ENCODE measurements at places on chromosomes 11 and 22. TPM values are rescaled to one million over a fixed set of nuclear protein-coding genes. Genes with fewer than 3 reads are reported as not detected.
A peak's percentile ranks its signal among the peaks of the same experiment; 100 is the strongest.

DNA sequence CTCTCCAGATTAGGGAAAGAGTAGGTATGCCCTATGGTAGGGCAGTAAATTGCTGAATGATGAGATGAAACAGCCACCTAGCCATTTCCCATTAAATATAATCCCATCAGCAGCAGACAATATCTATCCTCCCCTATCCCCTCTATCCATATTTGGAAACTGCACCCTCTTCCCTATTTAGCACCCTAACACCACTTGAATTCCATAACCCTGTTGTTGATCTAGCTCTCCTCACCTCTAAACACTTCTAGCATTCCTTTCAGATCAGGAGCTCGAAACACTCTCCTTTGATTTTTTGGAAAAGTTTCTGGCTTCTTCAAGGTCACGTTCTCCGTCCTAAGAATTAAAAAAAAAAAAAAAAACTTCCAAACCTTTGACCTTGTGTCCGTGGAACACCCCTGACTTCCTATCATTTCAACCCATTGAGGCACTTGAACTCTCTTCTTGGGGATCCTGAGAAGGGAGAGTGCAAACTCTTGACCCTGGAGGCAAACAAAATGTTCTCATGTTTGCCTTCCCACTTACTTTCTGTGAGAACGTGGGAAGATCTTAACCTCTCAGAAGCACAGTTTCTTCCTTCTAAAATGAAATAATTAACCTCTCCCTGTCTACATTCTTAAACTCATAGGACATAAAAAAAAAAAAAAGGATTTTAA is 19.0 kb downstream of the TRIM5 start:
- DNase-seq = no peak

DNA sequence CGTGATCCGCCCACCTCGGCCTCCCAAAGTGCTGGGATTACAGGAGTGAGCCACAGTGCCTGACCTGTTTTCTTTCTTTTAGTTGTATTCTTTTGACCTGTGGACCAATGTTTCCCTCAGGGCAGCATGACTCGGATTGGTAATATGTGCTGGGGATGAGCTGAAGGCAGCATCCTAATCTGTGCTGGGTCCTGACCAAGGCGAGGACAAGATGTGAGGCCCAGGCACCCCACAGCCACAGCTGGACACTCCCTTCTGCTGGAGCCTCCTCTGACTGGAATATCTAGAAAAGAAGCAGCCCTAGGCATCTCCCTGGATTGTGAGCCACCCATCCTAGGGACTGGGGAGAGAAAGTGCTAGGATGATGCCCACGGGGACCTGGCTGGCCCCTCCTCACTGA is 105.4 kb downstream of the PDE2A start:
- no peak for DNase-seq

DNA sequence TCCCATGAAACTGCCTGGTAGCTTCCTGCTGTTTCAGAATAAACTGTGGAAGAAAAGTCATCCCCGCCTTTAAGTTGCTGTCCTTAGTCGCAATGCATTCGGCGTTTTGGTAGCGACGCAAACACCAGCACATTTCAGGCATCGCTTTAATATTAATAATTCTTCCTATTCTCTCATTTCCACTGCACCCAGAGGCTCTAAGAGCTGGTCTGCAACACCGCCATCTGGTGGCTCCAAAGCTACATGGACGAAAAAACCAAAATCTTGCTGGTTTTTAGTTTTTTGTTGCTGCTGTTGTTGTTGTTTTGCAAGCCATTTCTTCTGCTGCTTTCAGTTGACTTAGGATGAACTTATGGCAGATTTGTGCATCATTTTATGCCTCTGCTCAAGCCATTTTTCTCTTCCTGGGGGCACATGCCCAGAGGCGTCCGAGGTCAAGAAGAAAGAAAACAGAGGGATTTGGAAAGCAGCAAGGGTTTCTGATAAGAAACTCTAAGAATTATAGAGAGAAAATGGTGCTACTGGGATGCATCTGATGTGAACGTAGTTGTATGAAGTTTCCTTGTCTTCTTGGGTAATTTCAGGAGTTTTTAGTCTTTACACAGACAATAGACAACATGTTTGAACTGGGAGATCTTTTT is 345.4 kb upstream of the KIRREL3 start:
- peak; percentile 14 for DNase-seq

- no peak for DNase-seq
Observed at GRCh38 chr11:64324692-64325469, 7.0 kb downstream of the PRDX5 start.

DNA sequence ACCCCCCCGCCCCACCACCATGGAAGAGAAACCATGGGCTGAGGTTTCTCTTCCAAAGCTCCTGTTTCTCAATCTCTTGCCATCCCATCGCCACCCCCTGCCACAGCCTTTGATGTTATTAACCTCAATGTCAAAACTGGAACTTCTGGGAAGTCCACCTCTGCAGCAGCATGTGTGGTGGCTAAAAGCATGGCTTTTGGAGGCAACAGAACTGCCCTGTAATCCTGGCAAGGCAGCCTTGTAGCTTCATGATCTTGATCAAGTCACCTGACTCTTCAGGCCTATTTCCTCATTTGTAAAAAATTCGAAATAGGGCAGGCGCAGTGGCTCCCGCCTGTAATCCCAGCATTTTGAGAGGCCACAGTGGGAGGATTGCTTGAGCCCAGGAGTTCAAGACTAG is 3.5 kb upstream of the COX8A start:
- DNase-seq = no peak

The SCO2 gene
- 1.3 TPM for total RNA-seq

The DRICH1 gene
- total RNA-seq = not detected

The MS4A4A gene
- not detected for total RNA-seq
